Bronchial epithelial cell (primary cell): ENCODE measurements at places on chromosomes 5 and 9.

DNA sequence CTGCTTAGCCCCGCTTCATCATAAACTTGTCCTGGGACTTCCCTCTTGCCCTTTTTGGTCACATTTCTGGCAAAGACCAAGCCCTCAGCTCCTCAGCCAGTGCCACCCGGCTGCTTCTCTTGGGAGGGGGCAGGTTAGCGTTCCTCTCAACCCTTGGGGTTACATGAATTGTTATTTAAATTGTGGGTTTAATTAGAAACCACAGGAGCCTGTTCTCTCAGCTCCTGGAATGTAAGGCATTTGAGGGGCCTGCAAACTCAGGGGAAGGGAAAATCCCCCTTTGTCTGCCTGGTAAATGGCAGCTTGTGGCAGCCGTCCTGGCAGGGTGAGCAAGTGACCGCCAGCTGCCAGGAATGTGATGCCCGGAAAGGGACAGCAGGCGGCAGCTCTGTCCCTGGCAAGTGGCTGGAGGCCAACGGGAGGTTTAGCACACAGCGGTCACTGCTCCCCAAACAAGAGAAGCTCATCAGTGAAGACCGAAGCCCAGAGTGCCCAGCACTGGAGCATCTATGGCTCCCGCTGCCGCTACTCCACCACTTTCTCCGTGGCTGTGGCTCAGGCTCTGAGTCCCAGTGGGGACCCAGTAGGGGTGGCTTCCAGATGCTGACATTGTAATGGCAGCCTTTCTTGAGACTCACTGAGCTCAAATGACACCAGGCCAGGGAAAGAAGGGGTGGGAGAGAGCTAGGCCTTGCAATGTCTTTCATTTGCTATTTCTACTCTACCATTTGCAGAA lies 51.7 kb downstream of the SHB start:
- DNase-seq: peak; percentile 48

GRCh38 chr5:95471942-95472341 lies 80.8 kb downstream of the FAM81B start:
- peak; percentile 8 for DNase-seq

DNA sequence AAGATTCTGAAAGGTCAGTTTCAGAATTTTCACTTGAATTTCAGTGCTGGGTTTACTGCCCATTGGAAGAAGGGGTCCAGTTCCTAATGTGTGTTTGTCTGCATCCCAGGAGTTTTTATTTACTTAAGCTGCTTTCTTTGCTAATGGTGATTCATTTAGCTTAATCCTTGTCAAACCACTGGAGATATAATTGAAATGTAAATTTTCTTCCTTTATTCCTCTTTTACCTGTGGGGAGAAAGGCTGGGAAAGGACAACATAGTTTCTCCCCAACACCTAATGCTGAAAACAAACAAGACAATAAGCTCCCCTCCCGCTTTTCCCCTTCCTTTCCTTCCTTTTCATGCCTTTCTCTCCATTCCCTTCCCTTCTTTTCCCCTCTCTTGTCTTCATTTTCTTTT lies 185.8 kb downstream of the KCTD16 start:
- no peak for DNase-seq

GRCh38 chr9:77961541-77961940 lies 70.1 kb downstream of the GNAQ start:
- DNase-seq: no peak

DNA sequence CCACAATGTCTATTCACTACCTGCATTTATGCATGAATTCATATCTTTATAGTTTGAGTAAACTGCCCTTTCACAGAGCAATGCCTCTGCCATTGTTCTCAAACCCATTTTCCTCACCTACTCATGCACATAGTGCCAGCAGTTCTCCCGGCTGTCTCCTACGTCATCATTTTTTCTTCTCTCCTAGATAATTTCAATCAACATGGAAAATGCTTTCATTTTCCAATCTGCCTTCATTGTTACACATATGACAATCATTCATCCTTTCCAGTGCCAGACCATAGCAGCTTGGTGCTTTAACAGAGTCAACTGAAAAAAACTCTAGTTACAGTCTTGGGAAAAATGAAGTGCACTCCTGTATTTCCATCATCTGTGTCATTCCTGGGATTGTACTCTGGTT lies 514.8 kb upstream of the CTNND2 start:
- no peak for DNase-seq

- no peak for DNase-seq
These were observed 3.3 kb downstream of the TLX3 start for GRCh38 chr5:171312129-171312974.

DNA sequence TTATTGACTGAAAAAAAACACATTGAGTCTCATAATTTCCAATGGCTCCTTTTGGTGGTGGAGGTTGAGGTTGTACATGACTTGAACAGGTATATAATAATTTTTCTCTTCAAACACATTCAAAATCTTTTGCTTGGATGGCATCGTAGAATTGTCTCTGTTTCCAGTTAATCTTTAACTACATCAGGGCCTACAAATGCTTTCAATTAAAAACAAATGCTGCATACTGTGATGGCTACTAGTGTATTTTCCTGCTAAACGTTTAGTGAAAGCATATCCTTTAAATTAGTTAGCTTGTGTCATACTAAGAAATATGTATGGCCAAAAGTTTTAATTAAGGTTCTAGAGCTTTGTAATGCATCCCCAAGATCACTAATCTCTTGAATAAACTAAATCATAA lies 313.8 kb downstream of the SLF1 start:
- DNase-seq: no peak

GRCh38 chr5:168086104-168086610 lies 205.3 kb upstream of the WWC1 start:
- peak; percentile 76 for DNase-seq

GRCh38 chr5:137705106-137705505 lies 30.8 kb downstream of the KLHL3 start:
- peak; percentile 6 for DNase-seq

- DNase-seq: peak; percentile 47
These were observed 40.6 kb downstream of the EFNA5 start for GRCh38 chr5:107630184-107630583.

DNA sequence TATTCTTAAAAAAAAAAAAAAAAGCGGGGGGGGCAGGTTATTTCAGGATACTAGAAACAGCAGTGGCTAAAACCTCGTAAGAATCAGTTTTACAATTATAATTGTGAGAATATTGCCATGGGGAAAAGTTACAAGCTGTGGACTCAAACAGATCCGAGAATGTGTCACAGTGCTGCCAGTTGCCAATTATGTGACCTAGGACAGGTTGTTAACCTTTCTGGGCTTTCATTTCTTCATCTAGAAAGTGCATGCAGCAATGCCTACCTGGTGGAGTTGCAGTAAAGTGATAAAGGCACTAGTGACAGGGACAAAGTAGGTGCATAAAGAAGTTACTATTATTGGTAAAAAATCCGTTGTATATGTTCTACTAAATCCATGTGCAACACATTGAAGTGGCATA lies 75.8 kb downstream of the CDH6 start:
- no peak for DNase-seq

DNA sequence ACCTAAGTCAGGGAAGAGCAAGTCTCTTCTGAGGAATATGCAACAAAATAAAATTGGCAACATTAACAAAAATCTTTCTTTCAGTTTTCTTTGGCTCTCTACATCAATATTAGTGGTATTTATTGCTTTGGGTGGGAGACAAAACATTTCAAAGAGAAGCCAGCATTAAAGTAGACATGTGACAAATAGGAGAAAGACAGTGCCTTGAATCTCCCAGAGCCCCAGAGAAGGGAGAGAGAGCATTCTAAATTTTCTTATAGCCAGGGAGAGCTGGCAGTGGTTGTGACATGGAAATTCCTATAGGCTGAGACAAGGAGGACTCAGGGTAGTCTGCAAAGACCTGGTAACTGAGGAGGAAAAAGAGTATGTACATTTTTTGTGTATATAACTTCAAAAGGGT lies 79.4 kb upstream of the NREP start:
- DNase-seq: no peak
